Nephron progenitor cell (in vitro differentiated cells): ENCODE measurements at places on chromosomes 13 and 19.

DNA sequence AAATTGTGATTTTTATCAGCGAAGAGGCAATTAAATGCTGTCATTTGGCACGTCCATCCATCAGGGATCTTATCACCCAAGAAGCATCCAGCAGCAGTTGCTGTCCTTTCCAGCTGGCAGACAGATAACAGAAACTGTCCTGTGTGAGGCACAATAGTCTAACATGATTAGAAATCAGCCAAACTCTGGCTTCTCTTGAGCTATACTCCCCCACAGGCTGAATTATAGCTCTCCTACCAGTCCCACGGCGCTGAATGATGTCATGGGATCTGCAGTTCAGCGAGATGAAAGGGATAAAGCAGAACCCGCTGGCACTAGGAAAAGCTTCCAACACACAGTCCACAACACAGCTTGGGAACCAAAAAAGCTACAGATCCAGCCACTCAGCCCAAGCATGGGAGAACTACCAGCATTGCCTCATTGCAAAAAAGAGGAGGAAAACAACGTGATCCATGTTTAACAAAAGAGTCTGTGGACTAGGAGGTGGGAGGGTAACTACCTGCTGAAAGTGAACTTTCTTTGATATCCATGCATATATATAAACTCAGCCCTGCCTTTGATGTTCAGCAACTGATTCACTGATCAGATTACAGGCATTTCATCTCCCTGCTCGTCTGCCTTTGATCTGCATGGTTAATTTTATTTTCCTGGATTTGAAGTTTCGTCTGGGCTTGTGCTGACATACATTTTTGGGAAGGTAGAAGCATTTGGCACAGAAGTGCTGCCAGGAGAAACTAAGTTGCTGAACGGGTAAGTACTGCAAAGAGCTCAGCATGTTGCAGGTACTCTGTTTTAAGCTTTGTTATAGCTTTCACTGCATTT is at the start of gene TNFRSF19:
Gene TNFRSF19 (plus strand): TSS at position 314 of the 822 bp plus-strand sequence. CDS start 19,772 bp downstream, outside the sequence.
- DNase-seq = peak; percentile 68

DNA sequence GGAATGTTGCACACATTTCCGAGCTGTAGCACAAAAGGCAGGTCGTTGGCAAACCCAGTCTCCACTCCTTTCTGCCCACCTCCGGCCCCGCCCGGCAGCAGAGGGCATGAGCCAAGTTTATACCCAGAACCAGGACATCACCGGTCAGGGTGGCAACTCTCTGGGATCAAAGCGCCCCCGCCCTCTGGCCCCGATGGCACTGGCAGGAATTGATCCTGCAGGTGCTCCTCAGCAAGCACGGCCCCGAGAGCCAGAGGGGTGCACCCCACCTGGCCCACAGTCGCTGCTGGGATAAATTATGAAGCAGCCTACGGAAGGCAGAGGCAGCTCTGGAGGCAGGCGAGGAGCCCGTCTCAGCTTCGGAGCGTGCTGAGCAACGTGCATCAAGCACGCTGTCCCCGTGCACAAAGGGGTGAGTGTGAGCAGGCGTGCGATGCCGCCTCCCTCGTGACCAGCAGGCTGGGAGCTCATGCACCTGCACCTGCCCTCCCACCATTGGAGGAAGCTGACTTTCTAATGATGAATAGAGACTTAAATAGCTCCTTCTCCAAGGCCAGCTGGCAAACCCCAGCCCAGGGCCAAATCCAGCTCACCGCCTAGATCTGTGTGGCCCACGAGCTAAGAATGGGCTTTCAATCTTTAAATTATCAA is 25.7 kb downstream of the SHC2 start:
- DNase-seq = no peak

DNA sequence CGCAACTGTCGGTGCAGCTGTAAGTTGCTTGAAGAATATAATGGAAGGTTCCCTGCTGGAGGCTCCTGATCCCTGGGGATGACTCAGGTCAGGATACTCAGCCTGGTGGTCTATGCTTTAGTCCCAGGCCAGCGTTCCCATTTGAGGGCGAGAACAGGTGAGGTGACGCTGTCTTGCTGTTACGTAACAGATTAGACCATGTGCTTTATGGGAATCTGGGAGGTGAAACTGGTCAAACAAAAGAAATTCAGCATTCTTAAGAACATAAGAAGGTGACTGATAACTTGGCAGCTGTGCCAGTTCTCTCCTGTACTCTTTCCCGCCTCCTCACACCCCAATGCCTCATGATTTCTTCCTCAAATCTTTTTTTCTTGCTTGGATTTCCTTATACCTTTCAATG is at the start of gene CXCL17:
Gene CXCL17 (minus strand): TSS at position 114 of the 400 bp plus-strand sequence. CDS start 114 bp downstream, outside the sequence.
- no peak for DNase-seq

DNA sequence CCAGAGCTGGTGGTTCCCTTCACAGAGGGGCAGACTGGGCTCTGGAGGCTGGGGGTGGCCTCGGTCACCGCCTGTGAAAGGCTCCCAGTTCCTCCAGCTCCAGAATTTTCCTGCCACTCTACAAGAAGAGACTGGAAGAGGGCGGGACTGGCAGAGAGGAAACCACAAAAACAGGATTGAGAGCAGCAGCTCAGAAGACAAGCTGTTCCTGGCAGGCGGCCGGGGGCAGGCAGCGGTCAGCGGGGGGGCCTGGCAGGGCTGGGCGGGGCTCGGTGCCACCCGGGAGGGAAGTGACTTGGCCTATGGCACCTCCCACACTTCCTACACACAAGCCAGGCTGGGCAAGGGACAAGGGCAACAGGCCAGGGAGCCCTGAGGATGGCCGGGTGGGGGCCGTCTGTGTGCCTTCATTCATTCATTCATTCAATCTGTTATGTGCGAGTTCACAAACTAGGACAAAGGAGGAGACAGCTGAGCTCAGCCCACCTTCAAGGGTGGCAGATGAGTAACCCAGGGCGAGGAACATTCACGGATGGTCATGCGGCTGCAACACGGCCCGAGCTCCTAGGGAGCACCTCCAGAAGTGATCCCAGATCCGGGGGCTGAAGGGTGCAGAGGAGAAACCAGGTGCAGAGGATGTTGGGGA is 16.9 kb upstream of the BTBD2 start:
- no peak for DNase-seq

DNA sequence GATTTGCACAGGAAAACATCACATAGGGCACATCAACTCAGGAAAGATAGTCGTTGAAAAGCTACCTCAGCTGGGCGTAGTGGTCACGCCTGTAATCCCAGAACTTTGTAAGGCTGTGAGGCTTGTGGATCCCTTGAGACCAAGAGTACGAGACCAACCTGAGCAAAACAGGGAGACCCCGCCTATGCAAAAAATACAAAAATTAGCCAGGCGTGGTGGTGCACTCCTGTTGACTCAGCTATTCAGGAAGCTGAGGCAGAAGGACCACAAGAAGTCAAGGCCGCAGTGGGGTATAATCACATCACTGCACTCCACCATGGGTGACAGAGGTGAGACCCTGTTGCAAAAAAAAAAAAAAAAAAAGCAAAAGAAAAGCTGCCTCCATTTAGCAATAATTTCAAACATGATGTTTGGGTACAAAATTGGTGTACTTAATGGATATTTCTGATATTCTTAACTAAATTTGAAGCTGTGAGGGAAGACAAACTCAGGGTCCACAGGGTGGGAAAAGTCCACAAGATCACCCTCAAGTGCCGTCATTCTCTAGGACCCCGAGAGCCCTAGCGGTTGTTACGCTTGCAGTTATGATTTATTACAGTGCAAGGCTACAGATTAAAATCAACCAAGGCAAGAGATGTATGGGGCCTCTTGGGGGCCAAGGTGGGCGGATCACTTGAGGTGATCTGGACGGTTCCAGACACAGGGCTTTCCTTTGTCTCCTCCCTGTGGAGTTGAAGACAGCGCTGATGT is 42.5 kb upstream of the LDLR start:
- DNase-seq = no peak

- DNase-seq = peak; percentile 84
Observed at GRCh38 chr13:77697217-77698103, at the start of gene SLAIN1. SLAIN1 (plus strand) TSS chr13:77697687; CDS start chr13:77697914, 227 bp downstream.

DNA sequence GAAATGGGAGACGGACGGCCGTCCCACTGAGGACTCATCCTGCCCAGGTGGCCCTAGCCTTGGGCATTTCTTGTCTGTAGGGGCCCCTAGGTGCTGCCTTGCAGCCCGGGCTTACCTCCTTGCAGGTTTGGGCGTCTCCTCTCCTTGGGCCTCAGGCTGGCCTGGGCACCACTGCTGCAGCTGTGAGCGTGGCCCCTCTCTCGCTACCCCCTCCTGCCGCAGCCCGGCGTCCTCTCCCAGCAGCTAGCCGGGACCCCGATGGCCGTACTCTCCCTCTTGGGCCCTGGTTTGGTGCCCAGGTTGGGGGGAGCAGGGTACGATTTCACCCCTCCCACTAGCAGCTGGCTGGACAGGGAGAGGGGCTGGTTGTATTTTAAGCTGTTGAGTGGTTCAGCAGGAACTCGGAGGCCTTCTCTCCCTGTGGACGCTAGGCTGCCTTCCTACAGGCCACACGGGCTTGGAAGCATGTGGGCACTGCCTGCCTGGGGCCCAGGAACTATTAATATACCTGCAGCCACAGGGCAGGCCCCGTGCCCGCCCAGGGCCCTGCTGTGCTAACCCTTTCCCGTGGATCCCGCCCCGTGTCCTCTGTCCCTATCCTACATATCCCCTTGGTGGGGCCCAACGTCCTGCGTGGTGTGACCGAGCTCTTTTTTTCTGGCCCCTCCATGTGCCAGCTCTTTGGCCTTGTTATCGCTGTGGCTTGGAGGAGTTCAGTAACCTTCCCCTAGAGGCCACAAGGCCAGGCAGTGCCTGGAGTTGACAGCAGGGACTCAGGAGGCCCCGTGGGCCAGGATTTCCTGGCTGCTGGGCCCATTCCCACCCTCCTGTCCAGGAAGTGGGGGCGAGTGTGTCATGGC is 11.7 kb downstream of the NDUFB7 start:
- DNase-seq = no peak

GRCh38 chr19:17333611-17334413 is 843 bp downstream of the ANO8 start:
- DNase-seq = no peak

DNA sequence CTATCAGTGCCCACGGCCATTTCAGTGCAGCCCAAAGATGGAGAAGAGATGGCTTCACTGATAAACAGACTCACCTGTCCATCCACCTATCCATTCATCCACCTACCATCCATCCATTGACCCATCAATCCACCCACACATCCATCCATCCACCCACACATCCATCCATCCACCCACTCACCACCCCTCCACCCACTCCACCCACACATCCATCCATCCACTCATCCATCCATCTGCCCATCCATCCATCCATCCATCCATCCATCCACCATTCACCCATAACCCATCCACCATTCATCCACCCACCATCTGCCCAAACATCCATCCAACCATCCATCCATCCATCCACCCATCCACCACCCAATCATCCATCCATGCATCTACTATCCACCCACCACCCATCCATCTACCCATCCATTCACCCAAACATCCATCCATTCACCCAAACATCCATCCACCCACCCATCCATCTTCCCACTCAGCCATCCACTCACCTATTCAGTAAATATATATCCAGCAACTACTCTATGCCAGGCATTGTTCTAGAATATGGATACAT is 31.6 kb upstream of the ZNRF4 start:
- no peak for DNase-seq
